HCT116 (cell line): ENCODE measurements at places on chromosomes 11 and 22. TPM values are rescaled to one million over a fixed set of nuclear protein-coding genes. Genes with fewer than 3 reads are reported as not detected.

DNA sequence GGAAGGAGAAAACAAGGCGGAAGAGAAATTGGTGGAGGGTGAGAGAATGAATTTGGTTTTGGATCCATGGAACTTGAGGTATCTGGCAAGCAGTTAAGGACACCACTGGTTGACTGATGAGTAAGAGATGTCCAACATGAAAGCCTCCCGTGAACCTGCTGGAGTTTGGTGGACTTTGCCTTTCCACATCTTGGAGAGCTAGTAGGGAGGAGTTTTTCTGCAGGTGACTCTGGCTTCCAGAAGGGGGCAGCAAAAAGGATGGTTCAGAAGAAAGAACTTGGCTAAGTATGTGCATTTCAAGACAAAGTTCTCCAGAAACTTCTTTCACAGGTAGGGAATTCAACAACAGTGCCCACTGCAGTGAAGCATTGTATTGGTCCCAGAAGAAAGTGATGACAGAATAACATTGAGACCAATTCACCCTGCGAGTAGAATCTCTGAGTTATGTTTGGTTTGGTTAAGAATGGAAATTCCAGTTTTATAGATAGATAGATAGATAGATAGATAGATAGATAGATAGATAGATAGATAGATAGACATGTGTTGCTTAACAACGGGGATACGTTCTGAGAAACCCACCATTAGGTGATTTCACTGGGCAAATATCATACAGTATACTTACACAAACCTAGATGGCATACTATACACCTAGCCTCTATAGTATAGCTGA, 28.5 kb downstream of the DCDC1 start:
- no peak overlapping the region for H3K4me3 ChIP-seq
- H3K27ac ChIP-seq: no peak overlapping the region
- H3K36me3 ChIP-seq: no peaks in the 10 kb centered on the region
- peak; percentile 26 for DNase-seq
- H3K4me1 ChIP-seq: no peaks in the 10 kb centered on the region

DNA sequence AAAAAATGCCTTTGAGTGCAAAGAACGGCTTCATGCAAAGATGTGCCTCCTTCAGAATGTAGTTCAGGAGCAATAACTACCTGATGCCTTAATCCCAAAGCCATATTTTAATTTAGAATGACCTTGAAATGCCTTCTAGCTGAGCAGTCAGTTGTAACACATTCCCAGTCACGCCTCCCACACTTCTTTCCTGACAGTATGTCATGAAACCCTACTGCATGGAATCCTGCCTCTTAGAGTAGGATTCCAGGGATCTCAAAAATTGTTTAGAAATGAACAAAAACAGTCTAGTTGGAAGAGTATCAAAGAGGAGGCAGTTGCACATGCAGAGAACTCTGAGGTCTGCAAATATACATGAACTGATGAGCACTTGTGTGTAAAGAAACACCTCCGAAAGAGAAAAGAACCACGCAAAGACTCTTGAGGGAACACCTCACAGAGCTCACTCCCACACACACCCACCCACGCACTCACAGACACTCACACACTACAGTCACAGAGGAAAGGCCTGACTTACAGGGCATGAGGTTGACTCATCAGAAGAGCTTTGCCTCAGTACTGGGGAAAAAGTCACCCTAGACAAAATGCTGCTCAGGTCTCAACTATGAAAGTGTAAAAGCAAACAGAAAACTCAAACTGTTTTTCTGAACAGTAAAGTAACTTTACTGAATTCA, 77.4 kb downstream of the GGTLC2 start:
- no peaks in the 10 kb centered on the region for H3K27me3 ChIP-seq
- H3K36me3 ChIP-seq: no peaks in the 10 kb centered on the region
- no peak for DNase-seq
- H3K4me3 ChIP-seq: no peak overlapping the region

The CRYBB3 gene
- total RNA-seq: 0.64 TPM

The OR5J2 gene
- not detected for total RNA-seq
